Hematopoietic multipotent progenitor cell treated with erythropoietin and hydrocortisone succinate and interleukin-3 and kit ligand, for 8 days (in vitro differentiated cells): ENCODE measurements at places on chromosomes 3 and 15.

DNA sequence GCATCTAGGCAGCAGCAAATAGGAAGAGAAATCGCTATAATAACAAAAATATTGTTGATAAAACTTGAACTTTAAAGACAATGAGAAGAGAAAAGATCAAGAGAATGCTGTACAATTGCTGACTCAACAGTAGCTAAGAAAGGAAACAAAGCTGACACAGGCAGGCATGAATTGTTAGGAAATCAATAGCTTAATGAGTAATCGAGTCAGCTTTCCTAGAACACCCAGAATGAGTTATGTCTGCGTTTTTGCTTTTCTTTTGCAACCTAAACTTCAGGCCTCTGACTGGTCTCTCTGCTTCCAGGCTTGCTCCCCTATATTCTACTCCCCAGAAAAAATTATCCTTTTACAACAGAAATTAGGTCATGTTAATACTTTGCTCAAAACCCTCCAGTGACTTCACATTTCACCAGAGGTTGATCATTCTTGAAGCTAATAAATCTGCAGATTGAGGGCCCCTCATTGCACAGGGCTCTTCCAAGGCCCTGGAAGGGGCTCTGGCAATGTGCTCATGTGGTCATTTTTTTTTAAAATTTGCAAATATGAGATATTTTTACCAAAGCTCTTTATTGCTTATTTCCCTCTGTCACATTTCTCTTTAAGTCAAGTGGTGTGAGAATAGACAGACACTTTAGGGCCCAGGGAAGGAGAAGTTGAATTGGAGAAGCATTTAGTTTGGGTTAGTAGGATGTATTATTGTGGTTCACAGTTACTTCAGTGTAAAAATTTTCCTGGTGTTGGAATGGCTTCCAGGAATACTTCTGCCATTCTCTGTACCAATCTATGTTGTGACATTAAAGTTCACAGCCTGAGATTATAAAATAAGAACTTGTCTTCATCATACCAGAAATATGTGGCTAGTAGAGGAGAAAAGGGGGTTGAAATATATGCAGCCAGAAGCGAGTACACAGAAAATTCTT lies 116.3 kb downstream of the TMCO5A start:
- no peak for DNase-seq

- no peak for DNase-seq
Observed at GRCh38 chr3:125057186-125057850, 1.5 kb upstream of the HEG1 start.

GRCh38 chr15:35911052-35911777 lies 365.2 kb upstream of the DPH6 start:
- DNase-seq: no peak

DNA sequence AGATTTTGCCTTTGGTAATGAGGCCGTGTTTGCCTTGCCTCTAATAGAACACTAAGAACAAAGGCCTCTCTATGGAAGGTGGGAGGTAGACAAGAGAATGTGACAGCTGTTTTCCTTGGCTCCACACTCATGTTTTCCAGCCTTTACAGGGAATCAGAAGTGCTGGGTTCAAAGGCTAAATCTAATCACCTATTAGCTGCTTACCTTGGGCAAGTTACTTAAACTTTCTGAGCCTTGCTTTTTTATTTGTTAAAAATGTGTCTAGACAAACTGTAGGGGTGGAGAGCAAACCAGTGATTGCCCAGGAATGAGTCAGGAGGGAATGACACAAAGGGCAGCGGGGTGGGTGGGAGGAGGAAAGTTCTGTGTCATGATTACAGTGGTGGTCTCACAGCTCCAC lies 179.0 kb downstream of the P3H2 start:
- DNase-seq: no peak

DNA sequence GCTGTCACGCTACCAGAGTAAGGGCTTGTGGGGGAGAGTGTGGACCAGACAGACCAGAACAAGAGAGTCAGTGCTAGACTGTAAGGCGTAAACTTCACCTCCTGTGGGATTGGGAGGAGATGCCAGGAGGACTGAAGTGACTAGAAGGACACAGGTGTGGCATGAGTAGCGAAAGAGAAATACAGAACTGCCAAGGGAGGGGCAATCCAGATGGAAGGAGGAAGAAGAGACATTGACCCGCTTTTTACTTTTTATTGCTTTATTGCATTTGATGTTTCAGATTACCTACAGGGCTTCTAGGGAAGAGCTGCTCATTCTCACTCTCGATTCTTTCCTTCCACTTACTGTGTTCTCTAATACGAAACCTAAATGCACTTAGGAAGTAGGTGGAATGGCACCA lies 2.1 kb downstream of the POGLUT1 start:
- no peak for DNase-seq

- no peak for DNase-seq
Observed at GRCh38 chr15:52241489-52241888, 50.3 kb upstream of the GNB5 start.

DNA sequence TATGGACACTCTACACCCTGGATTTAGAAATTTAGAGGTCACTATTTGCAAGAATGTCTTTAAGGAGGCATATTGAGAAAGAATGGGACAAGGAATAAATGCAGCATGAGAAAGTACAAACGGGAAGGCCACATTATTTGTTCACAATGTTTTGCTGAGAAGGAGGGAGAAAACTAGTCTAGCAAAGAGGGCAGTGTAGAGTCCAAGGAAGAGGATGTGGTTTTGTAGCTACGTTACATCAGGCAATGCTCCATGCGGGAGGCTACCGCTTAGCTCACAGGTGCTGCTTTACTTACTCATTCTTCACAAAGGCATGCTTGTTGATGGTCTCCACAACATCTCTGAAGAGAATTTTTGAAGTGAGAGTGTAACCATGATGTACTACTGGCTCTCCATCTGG lies 191.1 kb downstream of the PLCH1 start:
- no peak for DNase-seq

DNA sequence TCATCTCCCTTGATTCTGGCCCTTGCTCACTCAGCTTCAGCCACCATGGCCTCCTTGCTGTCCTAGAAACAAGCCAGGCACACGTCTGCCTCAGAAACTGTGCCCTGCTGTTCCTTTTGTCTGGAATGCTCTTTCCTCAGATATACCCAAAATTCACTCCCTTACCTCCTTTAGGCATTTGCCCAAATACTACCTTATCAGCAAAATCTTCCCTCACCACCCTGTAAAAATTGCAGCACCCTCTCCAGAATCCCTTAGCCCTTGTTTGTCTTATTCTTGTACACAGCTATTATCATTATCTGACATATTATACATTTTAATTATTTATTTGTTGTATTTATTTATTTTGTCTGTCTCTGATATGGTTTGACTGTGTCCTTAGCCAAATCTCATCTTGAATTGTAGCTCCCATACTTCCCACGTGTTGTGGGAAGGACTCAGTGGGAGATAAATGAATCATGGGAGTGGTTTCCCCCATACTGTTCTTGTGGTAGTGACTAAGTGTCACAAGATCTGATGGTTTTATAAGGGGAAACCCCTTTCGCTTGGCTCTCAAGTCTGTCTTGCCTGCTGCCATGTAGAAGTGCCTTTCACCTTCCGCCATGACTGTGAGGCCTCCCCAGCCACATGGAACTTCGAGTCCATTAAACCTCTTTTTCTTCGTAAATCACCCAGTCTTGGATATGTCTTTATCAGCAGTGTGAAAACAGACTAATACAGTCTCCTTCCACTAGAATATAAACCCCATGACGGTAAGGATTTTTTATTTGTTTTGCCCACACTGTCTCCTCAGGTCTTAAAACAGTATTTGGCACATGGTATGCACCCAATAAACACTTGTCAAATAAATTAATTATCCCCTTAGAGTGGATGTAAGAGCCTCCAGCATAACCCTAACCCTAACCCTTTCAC lies 60.0 kb upstream of the STT3B start:
- peak; percentile 26 for DNase-seq

DNA sequence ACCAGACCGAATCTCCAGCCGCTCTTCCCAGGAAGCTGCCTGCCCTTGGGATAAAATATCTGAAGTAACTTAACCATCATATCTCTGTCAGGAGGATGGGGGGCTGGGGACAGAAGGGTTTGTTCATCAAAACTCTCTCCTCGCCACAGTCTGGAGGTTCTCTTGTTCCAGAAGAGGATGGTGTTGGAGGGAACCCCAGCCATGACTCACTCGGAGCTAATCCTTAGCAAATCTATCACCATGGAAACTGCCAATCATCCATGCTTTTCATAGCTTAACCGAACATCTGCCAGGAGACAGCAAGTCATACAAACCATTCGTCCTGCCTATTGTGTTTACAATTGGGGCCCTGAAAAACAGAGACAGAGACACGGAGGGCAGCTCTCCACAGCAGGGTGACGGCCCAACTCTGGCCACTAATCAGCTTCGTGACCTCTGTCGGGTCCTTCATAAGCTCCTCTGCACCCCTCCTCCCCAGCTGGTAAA lies 73.8 kb upstream of the HEG1 start:
- no peak for DNase-seq

DNA sequence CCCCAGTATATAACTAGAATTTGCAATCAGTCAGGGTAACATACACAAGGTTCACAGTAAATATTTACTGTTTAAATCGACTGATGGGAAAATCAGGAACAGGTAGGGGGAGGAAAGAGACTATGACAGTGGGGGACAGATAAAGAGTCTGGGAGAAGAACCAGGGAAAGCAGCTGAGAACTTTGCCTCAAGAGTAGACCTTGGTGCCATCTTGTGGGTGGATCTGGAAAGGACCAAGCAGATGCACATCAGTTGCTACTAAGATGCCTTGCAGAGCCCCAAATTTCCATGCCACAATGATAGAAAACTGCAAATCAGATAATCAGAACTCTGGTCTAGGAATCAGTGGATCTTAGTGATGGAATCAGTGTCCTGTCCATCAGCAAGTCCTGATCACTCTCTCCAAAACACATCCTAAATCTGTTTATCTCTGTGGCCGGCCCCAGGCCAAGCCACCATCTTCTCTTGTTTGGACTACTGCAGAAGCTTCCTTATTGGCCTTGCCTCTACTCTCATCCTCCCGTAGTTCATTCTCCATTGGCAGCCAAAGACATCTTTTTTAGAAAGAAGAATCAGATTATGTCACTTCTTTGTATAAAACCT lies 62.7 kb downstream of the PDE8A start:
- peak; percentile 47 for DNase-seq

- DNase-seq: peak; percentile 84
Observed at GRCh38 chr15:98850961-98851572, 156.5 kb downstream of the PGPEP1L start.

DNA sequence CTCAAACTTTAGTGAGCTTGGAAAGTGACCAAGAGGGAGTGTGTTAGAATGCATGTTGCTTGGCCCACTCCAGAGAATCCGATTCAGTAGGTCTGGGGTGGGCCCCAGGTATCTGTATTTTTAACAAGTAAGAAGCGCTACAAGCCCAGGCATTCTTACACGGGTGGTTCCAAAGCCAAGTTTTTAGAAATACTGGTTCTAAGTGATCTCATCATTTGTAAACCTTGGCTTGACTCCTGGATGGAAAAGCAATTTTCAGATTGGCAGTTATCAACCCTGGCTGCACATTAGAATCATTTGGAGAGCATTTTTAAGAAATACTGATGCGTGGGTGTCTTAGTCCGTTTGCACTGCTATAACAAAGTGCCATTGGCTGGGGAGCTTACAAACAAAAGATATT lies 27.3 kb upstream of the ST8SIA2 start:
- no peak for DNase-seq

DNA sequence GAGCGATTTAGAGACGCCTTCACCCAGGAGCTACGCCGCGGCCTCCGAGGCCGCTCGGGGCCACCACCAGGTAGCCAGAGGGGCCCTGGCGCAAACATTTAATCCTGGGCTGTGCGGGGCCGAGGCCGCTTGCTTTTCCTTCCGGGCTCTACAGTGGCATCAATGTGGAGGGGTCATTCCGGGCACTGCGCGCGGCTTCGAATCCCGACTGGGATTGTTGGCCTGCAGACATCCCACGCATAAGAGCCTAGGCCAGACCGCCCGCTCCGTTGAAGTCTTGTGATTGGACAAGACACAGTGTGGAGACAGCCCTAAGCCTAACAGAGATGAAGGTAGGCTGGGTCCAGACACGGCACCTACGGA lies 568 bp upstream of the NCBP2 start:
- peak; percentile 25 for DNase-seq

- peak; percentile 35 for DNase-seq
Observed at GRCh38 chr3:137110392-137110996, 152.7 kb downstream of the IL20RB start.

- DNase-seq: no peak
Observed at GRCh38 chr3:138861798-138862197, 27.1 kb upstream of the PIK3CB start.

DNA sequence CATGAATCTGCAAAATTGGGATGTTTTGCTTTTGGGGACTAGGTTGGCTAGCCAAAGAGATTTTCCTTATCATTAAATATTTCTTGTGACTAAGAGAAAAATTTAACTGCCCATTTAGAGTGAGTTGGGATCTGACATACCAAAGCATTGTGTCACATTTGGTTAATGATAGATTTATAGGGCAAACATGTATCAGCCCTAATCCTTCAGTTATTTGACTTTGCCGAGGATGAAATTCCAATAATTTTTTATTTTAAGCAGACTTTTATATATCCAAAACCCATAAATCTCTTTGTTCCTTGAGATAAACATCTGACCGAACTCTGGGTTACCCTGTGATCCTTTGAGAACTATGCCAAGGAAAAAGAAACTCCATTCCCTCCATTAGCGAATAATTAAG lies 218.9 kb downstream of the CDIN1 start:
- no peak for DNase-seq

- DNase-seq: no peak
Observed at GRCh38 chr3:46540550-46540949, 25.6 kb downstream of the LRRC2 start.

- peak; percentile 64 for DNase-seq
Observed at GRCh38 chr3:170869239-170869590, 780 bp downstream of the RPL22L1 start.

- DNase-seq: no peak
Observed at GRCh38 chr3:55543181-55543614, 56.1 kb upstream of the WNT5A start.

DNA sequence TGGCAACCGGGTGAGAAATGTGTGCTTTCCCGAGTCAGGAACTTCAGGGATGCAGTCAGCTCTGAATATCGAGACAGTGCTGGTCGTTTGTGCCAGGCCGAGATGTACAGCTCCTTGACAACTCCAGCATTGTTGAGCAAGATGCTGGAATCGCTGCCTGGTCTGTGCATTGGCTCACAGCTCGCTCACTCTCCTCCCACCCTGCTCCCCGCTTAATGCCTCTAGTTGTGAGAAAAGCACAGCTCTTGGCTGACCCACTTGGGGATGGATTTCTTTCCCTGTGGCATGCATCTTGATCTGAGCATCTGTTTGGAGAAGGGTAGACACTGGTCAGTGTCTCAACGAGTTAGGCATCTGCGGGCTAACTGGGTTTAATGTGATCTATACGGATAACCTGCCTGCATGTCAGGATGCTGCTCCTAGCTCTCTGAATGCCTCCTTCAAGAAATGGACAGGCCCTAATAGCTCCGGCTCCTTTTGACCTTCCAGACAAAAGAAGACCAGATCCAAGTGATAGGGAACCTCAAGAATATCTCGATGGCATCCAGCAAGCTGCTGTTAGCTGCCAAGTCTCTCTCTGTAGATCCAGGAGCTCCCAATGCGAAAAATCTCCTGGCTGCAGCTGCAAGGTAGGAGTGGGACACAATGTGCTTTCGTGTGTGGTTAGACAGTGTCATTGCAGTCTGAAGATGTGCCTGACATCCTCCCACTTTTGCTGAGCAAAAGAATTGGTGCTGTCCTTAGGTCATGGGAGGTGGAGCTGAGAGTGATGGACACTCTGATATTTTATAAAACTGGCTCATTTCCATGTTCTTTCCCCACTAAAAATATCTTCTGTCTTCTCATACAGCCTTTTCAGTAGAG lies 302.2 kb upstream of the TPM1 start:
- no peak for DNase-seq
